ENCODE measurements at places on chromosomes 12 and 14.

- peak; percentile 83 for DNase-seq
Measured at GRCh38 chr14:69615496-69616407, 4.4 kb downstream of the SUSD6 start.

DNA sequence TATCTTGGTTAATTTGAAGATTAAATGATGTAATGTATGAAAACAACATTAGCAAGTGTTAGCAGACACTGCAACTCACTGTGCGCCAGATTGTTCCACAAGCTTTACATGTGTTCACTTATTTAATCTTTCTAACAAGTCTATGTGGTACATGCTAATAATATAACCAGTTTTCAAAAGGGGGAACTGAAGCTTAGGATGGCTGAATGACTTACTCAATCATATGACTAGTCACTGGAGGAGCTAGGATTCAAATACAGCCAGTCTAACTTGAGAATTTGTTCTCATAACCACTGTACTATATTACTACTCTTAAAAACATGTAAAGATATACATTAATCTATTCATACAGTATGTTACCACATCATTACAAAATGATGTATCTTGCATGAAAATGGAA lies 60.5 kb upstream of the LRIG3 start:
- no peak for DNase-seq

- peak; percentile 57 for DNase-seq
Measured at GRCh38 chr14:21263284-21264024, 5.8 kb downstream of the HNRNPC start.

- peak; percentile 18 for DNase-seq
Measured at GRCh38 chr14:81529391-81529790, 4.3 kb downstream of the SEL1L start.

GRCh38 chr12:52988898-52989297 lies 17.4 kb upstream of the EIF4B start:
- DNase-seq = peak; percentile 30

GRCh38 chr14:77364146-77364545 lies 12.7 kb downstream of the TMED8 start:
- no peak for DNase-seq

- peak; percentile 79 for DNase-seq
Measured at GRCh38 chr14:67618617-67619063, 1.1 kb upstream of the ARG2 start.

- no peak for DNase-seq
Measured at GRCh38 chr14:96881713-96882112, 84.5 kb downstream of the VRK1 start.

GRCh38 chr12:105961821-105962671 lies 176.7 kb downstream of the NUAK1 start:
- no peak for DNase-seq

DNA sequence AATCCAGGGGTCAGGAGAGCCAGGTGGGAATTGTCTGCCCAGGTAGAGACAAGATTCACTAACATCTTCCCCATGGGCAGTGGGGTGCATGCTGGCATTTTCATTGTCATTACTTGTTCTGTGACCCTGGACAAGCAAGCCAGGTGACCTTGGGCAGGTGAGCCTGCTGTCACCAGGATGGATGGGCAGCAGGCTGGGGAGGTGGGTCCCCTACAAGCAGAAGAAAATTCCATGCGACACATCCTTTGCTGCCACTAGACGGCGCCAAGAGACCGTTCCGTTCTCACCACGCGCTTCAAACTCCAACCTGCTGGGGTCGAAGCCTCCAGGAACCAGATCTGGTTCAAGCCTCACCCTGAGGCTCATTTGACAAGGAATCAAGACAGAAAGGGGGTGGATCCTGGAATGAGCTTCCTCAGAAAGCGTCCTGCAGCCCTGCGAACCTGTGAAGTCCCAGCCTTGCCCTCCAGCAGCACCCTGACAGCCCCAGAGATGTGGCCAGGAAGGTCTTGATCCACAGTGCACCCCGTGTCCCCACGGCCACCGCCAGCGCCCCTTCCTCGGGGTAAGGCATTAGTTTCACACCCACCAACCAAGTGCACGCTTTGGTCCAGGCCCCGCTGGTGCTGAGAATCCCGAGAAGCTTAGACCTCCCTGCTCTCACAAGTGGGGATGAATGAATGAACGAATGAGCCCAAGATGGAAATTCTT lies 3.2 kb upstream of the DYNC1H1 start:
- peak; percentile 88 for DNase-seq

GRCh38 chr14:39232554-39233415 lies 930 bp upstream of the MIA2 start:
- peak; percentile 72 for DNase-seq

GRCh38 chr14:24123424-24124417 lies 6.7 kb upstream of the FITM1 start:
- DNase-seq = no peak

DNA sequence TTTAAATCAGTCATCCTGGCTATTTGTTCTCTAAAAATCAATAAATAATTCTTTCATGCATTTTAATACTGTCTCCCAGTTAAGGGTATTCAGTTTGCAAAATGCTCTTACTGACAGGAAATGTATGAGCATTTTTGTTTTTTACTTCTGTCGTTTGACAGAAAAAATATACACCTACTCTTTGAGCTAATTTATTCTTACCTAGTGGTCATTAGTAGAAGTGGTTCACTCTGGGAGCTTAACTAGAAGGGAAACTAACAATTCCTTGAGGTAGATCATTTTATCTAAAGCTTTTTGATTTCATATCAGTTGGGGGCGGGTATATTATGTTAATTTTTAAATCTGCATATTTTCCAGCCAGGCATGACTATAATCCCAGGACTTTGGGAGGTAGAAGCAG lies 33.8 kb upstream of the PAPLN start:
- DNase-seq = no peak

DNA sequence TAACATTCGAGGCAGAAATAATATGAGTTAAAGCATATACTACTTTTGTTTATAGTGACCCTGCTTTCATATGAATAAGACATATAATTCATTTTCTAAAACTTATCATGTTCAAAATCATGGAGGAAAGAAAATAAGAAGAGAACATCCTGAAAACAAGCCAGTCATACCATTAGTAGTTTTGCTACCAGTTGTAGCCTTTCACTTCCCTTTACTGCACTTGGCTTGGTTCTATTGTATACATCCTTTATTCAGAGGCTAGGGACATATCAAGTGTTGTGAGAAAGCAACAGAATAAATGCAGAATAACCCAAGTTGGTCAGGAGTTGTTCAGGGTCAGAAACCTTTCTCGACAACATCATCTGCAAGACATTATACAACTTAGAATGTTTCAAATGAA lies 598.7 kb downstream of the SOX5 start:
- no peak for DNase-seq

DNA sequence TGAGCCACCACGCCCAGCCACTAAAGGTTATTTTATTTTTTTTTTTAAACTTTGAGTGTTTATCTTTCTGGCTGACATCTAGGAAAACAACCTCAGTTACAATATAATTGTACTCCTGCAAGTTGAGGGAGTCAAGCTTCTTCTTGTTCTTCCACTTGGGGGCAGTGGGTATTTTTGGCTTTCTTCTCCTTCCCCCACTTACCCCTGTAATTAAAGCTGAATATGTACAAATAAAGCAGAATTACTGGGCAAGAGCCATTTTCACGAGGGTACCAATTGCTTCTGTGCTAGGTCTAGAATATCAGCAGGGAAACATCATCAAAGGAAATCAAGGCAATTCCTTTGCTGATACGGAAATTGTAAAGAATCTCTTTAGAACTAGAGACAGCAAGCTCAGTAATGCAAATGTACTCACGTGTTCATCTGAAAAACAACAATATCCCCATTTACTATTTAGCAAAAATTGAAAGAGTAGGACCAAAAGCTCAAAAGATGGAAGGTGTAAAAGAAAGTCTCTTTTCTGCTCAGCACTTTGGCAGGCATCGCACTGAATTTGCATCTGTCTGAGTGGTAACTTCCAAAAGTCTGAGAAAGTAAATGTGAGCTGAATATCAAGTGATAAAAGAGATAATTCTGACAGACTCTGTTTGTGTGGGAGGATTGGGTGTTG lies 72.8 kb downstream of the TAOK3 start:
- DNase-seq = no peak

- peak; percentile 83 for DNase-seq
Measured at GRCh38 chr14:61438860-61439765, 117.7 kb downstream of the PRKCH start.

DNA sequence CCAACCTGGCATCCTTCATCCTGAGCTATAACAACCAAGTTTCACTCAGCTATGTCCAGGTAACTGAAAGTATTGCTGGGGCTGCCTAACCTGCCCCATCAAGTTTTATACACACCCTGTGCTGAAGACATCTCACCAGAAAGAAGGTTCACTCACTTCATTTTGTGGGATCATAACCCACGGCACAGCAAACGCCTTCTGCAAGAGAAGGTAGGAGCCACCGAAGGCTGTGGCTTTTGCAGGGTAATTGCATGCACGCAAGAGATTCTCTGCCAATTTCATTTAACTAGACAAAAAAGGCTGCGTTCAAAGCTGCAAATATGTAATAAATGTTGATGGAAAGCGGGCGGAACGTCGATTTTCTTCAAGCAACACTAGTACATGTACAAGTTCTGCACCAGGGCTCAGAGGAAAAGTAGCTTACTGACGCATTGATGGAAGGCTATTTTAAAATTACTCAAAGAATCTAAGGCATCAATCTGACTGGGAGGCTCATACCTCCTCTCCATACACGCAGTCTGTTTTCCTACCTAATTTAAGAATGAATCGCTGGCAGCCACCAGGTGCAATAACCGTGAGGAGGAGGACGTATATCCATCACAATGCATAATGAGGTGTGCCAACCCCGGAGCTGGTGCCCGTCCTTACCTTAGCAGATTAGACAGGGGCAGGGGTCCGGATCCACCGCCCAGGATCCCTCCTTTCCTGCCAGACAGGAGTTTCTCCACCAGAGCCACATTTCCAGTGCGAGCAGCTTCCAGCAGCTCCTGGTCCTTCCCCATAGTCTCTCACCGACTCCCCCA lies 1.1 kb downstream of the ANKS1B start:
- DNase-seq = no peak

GRCh38 chr14:99564256-99564925 lies 39.6 kb downstream of the CCDC85C start:
- DNase-seq = no peak

DNA sequence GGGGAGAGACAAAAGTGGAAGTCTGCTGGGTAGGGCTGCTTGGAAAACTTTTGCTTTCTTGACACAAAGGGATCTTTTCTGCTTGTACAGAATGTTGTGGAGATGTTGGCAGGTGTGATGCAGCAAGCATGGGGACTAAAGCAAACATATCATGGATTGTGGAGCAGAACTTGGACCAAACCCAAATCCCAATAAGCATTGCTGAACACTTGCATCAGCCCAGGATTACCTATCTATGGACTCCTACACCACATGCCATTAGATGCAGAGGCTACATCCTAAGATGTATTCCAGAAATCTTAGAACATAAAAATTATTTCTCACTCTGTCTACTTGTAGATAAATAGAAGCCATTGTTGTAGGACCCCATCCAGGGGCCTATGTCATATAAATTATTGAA lies 44.7 kb upstream of the RERG start:
- no peak for DNase-seq

DNA sequence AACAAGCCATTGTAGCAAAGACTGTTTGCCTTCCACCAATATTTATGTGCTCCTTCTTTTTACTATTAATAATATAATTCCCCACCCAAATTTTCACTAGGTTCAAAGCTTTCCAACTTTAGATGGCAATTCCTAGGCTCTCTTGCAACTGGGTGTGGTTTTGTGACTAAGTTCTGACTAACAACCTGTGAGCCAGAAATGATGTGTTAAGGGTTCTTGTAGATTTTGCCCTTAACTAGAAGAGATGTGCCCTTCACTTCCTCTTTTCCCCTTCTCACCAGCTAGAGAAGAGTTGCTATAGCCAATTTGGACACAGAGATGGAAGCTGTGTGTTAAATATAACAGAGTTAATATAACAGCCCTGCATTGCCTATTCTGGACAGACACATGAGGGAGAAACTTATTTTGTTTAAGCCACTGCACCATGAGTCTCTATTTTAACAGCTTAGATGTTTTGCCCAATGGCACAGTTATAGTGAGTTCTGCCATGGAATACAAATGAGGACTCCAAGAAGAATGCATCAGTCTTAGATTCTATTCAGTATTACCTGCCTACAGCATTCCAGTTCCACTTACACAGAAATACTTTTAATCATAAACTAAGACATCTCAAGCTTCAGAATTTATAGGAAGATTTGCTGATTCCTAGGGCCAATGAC lies 216.2 kb downstream of the DUSP6 start:
- peak; percentile 88 for DNase-seq

DNA sequence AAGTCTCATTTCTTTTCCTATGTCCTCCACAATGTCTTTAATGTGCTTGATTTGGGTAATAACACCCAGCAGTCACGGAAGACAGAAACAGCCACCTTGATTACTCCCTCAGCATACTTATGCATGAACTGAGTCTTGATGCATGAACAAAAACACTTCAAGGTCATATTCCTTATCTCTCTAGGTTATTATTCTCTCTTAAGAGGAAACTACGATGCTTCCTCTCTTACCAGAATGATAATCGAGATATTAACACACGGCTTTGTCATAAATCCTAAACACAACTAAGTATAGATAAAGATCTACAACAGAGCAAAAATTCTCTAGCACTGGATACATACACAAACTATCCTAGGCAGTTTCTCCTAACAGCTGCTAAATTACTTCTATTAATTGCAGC lies 583.5 kb upstream of the ATP2B1 start:
- DNase-seq = no peak

GRCh38 chr12:12018454-12018853 lies 52.3 kb upstream of the BCL2L14 start:
- no peak for DNase-seq

DNA sequence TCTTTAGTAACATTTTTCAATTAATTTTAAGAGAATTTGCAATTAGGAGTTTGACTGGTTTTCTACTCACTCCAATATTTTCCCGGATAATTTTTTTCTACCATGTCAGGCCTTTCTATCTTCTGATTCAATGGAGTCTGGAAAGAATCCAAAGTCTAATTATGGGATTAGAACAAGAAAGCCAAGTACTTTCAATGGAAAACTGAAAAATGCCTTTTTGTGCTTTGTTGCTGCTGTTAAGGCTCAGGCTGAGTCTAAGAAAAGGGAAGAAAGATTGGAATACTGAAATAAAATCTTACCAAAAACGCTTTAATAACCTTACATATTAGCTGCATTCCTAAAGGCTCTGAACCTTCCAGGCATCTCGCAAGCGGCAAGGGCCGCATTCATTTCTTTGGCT lies 24.4 kb upstream of the DHRS4 start:
- no peak for DNase-seq

- peak; percentile 49 for DNase-seq
Measured at GRCh38 chr12:15855646-15856045, 26.5 kb upstream of the STRAP start.

All from suppressor macrophage treated with lipopolysaccharide for 1 hour (primary cell).